Effector memory CD8-positive, alpha-beta T cell (primary cell): ENCODE measurements at places on chromosomes 6 and 20.
A peak's percentile ranks its signal among the peaks of the same experiment; 100 is the strongest.

- DNase-seq: no peak
Observed at GRCh38 chr6:167647306-167647705, 179.4 kb upstream of the AFDN start.

- peak; percentile 29 for DNase-seq
Observed at GRCh38 chr6:108966855-108967755, 118.9 kb downstream of the ARMC2 start.

GRCh38 chr6:65450451-65450850, 256.6 kb downstream of the EYS start:
- DNase-seq: no peak

- no peak for DNase-seq
Observed at GRCh38 chr6:36469148-36469661, 26.4 kb downstream of the KCTD20 start.

DNA sequence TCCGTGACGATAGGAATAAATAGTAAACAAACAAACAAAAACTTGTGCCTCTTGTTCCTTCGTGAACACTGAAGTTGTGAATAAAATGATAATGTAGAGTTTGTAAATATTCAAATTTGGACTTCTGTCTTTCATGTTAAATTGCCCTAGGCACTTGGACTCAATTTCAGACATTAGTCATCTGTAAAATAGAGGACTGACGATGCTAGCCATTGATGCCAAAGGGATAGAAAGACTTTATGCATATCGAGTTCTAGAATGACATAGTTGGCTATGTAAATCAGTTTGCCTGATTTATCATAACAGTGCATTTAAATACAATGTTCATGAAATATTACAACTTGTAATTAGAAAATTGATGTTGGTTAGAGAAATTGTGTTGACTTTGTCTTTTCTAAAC, 45.9 kb upstream of the FLRT3 start:
- no peak for DNase-seq

GRCh38 chr6:111745186-111745585, 128.1 kb downstream of the FYN start:
- no peak for DNase-seq

- DNase-seq: no peak
Observed at GRCh38 chr20:47606983-47607613, 105.4 kb downstream of the NCOA3 start.

GRCh38 chr6:13613029-13613594, 2.0 kb upstream of the NOL7 start:
- no peak for DNase-seq

GRCh38 chr6:118706702-118707101, 55.3 kb upstream of the CEP85L start:
- DNase-seq: no peak

- no peak for DNase-seq
Observed at GRCh38 chr6:154650351-154650750, 82.9 kb upstream of the SCAF8 start.

- no peak for DNase-seq
Observed at GRCh38 chr6:157982563-157983405, 1.1 kb downstream of the SYNJ2 start.

GRCh38 chr6:157862706-157863105, 39.7 kb downstream of the SNX9 start:
- no peak for DNase-seq

DNA sequence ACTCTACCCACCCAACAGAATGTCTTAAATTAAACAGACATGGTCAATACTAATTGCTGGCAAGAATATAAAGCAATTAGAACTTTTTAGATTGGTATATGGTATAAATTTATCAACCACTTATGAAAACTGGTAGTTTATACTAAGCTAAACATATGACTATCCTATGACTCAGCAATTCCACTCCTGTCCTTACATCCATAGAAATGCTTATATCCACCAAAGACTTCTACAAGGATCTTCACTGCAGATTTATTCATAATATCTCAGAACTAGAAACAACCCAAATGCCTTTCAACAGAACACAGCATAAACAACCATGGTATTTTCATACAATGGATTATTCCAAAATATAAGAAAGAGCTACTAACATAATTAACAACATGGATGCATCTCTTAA, 4.6 kb downstream of the ZNF184 start:
- no peak for DNase-seq

DNA sequence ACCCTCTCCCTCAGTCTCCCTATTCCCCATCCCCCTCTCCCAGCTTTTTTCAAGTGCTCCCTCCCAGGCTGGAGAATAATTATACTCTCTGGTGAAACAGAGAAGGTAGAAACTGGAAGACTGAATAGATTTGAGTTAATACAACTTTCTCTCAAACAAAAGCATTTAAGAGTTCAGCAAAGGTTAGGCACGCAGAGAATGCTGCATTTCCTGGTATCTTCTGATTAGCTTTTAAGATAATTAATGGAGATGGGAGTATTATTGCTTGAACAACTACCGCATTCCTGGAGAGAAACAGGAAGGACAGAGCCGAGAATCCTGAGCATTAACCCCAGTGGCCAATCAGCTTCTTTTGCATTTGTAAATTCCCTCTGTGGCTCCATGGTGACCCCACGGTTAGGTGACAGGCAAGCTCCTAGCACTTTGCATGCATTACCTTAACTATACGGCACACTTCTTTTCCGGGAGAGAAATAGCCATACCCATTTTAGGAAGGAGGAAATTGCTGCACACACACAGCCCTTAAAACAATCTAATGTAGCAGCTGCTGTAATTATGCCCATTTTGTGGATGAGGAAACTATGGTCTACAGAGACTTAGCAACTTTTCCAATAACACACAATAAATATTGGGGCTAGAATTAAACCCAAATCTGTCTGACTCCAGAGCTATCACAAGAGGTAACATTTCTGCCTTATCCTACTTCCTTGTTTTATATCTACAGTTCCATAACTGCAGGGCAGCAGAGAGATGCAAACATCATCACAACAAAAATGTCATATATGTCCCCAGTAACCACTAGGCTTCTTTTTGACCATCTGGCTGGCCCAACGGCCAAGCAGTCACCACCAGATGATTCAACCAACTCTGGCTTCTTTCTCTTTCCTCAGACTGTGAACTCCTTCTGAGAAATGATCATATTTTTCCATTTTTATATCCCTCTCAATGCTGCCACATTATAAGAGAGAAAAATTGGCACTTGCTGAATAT, 169.9 kb downstream of the CD24 start:
- DNase-seq: no peak

DNA sequence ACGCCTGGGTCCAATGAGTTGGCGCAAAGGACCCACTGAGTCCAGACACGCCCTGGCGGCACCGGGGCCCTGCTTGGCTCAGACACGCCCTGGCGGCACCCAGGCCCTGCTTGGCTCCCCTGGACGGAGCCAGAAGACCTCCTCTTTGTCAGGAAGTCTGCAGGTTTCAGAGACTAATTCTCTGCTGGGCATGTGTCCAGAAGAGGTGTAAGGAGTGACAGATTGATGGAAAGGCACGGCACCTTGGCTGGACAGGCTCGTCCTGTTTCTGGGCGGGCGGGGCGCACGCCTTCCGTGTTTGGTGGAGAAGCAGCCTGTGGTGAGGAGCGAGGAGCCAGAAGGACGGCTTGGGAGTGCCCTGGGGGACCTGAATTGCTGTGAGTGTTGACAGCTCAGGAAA, 23.1 kb upstream of the DACT2 start:
- no peak for DNase-seq
